ENCODE measurements at places on chromosomes 1 and 21. TPM values are rescaled to one million over a fixed set of nuclear protein-coding genes. Genes with fewer than 3 reads are reported as not detected.

DNA sequence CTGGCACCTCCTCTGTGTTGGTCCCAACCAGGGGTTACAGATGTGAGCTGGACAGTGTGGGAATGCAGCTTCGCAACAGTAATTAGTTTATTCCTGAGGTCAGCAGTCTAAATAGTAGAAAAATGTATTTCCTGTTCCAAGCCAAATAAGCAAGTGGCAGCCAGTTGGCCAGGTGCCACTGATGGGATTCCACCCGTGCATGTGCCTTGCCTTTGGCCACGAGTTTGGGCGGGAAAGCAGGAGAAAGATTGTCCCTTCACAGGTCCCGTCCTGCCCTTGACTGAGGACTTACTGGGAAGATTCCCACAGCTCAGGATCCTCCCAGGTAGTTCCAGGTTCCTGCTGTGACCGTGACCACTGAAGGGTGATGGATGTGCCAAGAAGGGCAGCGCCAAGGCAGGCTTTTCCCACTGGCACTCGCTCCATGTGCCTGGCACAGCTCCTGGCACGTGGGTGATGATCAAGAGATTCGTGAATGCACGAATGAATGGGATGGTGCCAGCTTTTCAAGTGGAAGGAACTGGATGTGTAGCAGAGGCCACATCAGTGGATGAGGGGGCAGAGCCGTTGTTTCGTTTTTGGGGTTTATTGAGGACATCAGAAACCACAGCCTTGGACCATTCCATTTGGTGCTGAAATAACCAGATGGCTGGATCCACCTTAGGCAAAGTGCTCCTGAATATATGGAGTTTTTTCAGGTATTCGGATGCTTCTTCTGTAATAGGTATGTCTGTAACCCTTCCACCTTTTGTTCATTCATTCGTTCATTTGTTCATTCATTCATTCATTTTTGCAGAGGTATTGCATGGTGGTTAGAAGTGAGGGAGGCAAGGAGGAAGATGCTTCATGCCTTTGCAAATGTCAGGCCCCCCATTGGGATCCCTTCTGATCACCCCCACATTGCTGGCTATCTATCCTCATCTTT lies 62.4 kb upstream of the WNT4 start:
- H3K4me1 ChIP-seq, result no peaks in the 10 kb centered on the region
- no peak overlapping the region for H3K4me3 ChIP-seq
- H3K27me3 ChIP-seq, result peaks cover 43% of the 10 kb centered on the region
- H3K36me3 ChIP-seq, result no peaks in the 10 kb centered on the region
- H3K27ac ChIP-seq, result no peak overlapping the region

- H3K4me1 ChIP-seq, result no peaks in the 10 kb centered on the region
- peaks cover 30% of the 10 kb centered on the region for H3K27me3 ChIP-seq
- H3K4me3 ChIP-seq, result no peak overlapping the region
These were observed 19.9 kb upstream of the PRELP start for GRCh38 chr1:203455706-203456105.

DNA sequence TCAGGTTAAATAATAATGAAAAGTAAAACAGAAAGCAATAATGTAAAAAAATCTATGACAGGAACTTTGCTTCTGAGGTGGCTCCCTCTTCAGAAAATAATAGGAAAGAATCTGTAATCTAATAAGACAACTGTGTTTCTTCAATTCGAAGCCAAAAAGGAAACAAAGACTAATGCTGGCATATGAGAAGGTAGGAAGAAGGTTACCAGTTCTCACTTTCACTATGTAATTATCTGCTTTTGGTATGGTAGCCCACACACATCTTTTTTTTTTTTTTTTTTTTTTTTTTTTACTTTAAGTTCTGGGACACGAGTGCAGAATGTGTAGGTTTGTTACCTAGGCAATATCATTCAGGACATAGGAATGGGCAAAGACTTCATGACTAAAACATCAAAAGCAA lies 47.1 kb downstream of the COP1 start:
- peaks cover 77% of the 10 kb centered on the region for H3K36me3 ChIP-seq
- peak overlapping the region; percentile 46 for H3K27ac ChIP-seq
- no peaks in the 10 kb centered on the region for H3K27me3 ChIP-seq
- no peak overlapping the region for H3K4me3 ChIP-seq
- peaks cover 28% of the 10 kb centered on the region for H3K4me1 ChIP-seq

DNA sequence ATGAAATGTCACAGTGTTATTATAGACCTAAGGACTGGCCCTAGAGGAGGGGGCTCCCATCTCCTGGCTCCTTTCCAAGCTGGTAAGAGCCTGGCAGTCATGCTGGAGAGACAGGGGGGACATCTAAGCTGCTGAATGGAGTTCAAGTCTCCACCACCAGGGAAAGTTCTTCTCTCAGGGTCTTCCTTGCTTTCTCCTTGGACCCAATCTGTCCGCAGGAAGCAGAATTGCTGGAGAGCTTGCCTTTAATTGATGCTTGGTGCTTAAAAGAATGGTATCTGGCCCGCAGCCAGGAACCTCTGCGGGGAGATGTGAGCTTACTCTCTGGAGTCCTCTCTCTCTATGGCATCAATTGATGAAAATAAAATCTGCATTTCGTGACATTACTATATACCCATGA lies 25.1 kb downstream of the IRF2BP2 start:
- peaks cover 2% of the 10 kb centered on the region for H3K27me3 ChIP-seq
- H3K4me3 ChIP-seq, result no peak overlapping the region
- no peak overlapping the region for H3K27ac ChIP-seq
- no peaks in the 10 kb centered on the region for H3K36me3 ChIP-seq
- no peak for DNase-seq
- H3K4me1 ChIP-seq, result peaks cover 12% of the 10 kb centered on the region

DNA sequence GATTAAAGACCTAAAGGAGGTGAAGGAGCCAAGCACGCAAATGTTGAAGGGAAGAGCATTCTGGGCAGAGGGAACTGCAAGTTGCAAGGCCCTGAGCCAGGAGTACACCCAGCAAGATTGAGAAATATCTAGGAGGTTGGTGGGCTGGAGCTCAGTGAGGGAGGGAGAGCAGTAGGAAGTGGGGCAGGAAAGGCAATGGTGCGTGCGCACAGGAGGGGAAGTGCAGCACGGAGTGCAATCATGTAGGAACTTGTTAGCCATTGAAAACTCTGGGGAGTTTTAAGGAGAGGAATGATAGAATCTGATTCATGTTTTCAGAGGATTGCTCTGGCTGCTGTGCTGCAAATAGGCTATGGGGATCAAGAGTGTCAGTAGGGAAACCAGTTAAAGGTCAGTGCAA lies 13.2 kb upstream of the IGSF3 start:
- no peak for DNase-seq
- H3K27me3 ChIP-seq, result peaks cover 23% of the 10 kb centered on the region
- no peaks in the 10 kb centered on the region for H3K36me3 ChIP-seq
- no peak overlapping the region for H3K4me3 ChIP-seq

DNA sequence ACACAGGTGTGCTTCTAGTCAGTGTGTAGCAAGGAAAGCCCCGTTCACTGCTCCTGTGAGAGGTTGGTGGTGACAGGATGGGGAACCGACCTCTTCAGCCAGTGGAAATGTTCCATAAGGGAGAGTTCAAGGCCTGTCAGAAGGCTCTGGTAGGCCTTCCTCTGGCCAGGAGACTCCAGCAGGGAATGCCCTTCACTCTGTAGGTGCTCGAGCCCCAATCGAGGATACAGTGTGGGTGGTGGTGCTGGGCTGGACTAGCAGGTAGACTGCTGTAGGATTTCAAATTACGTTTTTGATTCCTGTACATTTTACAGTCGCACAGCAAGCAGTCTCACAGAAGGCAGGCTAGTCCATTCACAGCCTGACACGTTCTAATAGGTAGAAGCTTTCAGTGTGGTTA lies 37.8 kb downstream of the NCF2 start:
- H3K27ac ChIP-seq, result no peak overlapping the region
- no peak for DNase-seq
- peaks cover 67% of the 10 kb centered on the region for H3K36me3 ChIP-seq
- H3K4me3 ChIP-seq, result no peak overlapping the region

DNA sequence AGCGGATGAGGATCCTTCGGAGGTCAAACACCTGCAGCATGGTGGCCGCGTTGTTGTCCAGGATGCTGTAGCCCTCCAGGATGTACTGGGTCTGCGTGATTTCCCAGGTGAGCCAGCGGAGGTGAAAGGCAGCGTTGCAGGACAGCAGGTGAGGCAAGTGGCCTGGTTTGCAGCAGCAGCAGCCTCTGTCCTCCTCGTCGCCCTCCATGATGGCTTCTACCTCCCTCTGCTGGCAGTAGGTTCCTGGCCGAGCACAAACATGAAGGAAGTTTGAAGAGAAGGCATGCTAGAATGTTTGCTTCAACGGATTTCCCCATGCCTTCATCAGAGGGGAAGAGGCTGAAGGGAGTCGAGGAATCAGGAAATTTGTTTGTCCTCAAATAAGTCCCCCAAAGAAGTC lies 74.7 kb downstream of the NTPCR start:
- no peaks in the 10 kb centered on the region for H3K4me1 ChIP-seq
- no peaks in the 10 kb centered on the region for H3K27me3 ChIP-seq
- no peak overlapping the region for H3K4me3 ChIP-seq
- H3K36me3 ChIP-seq, result no peaks in the 10 kb centered on the region
- DNase-seq, result peak; percentile 23
- H3K27ac ChIP-seq, result no peak overlapping the region

DNA sequence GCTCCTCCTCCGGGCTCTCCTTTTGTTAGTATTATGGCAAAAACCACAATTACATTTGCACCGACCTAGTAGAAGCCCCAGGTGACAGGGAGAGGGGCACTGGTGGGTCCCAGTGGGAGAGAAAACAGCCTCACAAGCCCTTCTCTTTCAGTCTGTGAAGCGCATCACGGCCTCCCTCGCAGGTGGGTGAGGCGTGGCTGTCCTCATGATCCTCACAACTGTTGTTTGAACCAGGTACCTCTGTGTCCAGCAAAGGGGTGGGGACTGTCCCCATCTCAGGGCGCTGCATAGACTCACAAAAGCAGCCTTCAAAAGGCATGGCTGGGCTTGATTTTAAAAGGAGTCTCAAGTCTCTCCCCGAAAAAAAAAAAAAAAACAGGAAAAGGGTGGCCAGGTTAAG lies 7.9 kb upstream of the C2CD2 start:
- DNase-seq, result no peak
- H3K36me3 ChIP-seq, result no peaks in the 10 kb centered on the region
- H3K27me3 ChIP-seq, result peaks cover 9% of the 10 kb centered on the region
- no peak overlapping the region for H3K27ac ChIP-seq

- peaks cover 32% of the 10 kb centered on the region for H3K27me3 ChIP-seq
- no peaks in the 10 kb centered on the region for H3K4me1 ChIP-seq
- DNase-seq, result no peak
- no peaks in the 10 kb centered on the region for H3K36me3 ChIP-seq
These were observed 15.3 kb upstream of the CHIT1 start for GRCh38 chr1:203244776-203245175.

- peak overlapping the region; percentile 92 for H3K27ac ChIP-seq
- H3K4me1 ChIP-seq, result peaks cover 44% of the 10 kb centered on the region
- H3K36me3 ChIP-seq, result peaks cover 56% of the 10 kb centered on the region
- peak overlapping the region; percentile 96 for H3K4me3 ChIP-seq
These were observed 2.2 kb downstream of the IER5 start for GRCh38 chr1:181090641-181091126.

DNA sequence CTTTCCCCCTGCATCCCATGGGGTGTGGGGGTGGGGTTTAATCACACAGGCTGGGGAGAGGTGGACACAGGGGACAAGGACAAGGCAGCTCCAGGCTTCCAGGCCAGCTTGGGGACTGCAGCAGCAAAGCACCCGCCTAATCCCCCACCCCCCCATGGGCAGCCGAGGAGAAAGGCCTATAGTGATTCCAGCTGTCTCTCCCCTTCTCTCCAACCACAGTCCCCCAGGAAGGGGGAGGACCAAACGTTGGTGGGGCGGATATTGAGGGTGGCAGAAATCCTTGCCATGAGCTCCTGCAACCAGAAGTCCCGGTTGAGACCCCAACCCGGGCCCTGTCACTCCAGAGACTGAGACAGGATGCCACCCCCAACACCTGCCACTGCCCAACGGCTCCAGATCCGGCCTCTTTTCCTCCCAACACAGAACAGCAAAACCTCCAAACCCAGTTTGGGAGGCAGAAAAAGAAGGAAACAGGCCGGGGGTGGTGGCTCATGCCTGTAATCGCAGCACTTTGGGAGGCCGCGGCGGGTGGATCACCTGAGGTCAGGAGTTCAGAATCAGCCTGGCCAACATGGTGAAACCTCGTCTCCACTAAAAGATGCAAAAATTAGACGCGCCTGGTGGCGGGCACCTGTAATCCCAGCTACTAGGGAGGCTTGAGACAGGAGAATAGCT lies 1.7 kb downstream of the EPHA2 start:
- DNase-seq, result no peak
- H3K4me3 ChIP-seq, result no peak overlapping the region
- H3K4me1 ChIP-seq, result peaks cover 51% of the 10 kb centered on the region

- H3K36me3 ChIP-seq, result no peaks in the 10 kb centered on the region
- H3K27me3 ChIP-seq, result peaks cover 27% of the 10 kb centered on the region
- H3K4me1 ChIP-seq, result peaks cover 3% of the 10 kb centered on the region
- DNase-seq, result no peak
These were observed 6.6 kb upstream of the AK4 start for GRCh38 chr1:65141394-65141793.

GRCh38 chr1:243939167-243939848 lies 89.3 kb upstream of the AKT3 start:
- no peaks in the 10 kb centered on the region for H3K36me3 ChIP-seq
- peaks cover 5% of the 10 kb centered on the region for H3K27me3 ChIP-seq
- no peak overlapping the region for H3K4me3 ChIP-seq
- peaks cover 2% of the 10 kb centered on the region for H3K4me1 ChIP-seq
- H3K27ac ChIP-seq, result no peak overlapping the region

DNA sequence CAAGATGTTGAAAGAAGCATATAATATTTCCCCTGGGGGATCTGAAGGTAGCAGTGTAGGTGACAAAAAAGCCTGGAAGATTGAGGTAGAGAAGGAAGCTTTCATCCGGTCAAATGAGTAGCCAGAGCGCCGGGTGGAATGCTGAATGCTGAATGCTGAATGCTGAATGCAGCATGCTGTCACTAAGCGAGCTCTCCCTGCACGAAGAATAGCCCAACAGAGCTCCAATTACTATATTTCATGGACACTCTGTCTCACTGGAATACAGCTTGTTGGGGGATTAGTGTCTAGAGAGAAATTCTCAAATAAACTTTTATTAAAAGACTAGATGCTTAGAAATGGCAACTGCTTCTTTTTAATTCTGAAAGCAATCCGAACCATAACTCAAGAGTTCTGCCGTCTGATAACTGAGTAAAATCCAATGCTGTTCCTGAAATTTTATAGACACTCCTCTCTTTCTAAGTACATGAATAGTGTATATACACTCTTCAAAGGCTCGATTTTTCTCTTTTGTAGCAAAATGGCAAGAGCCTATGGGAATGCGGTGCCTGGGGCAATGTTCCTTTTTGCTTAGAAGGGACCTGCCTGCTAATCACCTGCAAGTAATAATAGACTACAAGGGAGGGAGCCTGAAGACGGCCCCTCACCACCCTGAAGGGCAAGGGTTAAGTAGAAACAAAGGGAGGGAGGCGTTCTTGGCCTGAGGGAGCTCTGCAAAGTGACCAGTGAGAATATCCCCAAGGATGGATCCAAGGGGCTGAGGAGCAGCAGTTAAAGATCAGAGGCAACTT lies 203.7 kb upstream of the ESRRG start:
- H3K36me3 ChIP-seq, result no peaks in the 10 kb centered on the region
- no peaks in the 10 kb centered on the region for H3K4me1 ChIP-seq
- H3K4me3 ChIP-seq, result no peak overlapping the region
- no peaks in the 10 kb centered on the region for H3K27me3 ChIP-seq
- no peak overlapping the region for H3K27ac ChIP-seq

DENND2D gene
- total RNA-seq, result 275 TPM

PGLYRP3 gene
- not detected for total RNA-seq

TMEM79 gene
- 11.0 TPM for total RNA-seq

FOXD2 gene
- total RNA-seq, result 0.24 TPM

Measured in activated CD8-positive, alpha-beta T cell treated with anti-CD3 and anti-CD28 coated beads, Interleukin-2, amount 10 ng/mL, durations not matched to agents 7 days and 5 days (primary cell).